Activated naive CD8-positive, alpha-beta T cell treated with anti-CD3 and anti-CD28 coated beads for 36 hours (primary cell): ENCODE measurements at places on chromosomes 7 and 10.

DNA sequence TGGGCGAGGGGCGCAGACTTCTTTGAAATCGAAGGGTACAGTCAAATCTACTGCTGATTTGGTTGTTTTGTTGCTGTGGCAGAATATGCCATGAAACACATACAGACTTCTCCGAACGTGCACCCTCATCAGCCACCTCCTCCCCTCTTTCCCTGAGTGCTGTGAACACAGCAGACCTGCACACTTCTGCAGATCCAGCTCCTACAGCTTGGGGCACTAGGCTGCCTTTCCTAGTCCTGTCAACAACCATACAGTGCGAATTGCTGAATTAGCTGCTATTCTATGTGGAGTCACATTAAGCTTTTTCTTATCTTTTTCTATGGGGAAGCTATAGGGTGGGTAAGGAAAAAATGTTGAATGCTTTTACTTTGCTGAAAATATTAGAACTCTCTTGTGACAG is 57.5 kb downstream of the COL17A1 start:
- no peak for DNase-seq

GRCh38 chr7:94178230-94178629 is 174.1 kb upstream of the BET1 start:
- peak; percentile 23 for DNase-seq

- no peak for DNase-seq
Measured at GRCh38 chr10:89469517-89469916, 55.1 kb downstream of the IFIT5 start.

DNA sequence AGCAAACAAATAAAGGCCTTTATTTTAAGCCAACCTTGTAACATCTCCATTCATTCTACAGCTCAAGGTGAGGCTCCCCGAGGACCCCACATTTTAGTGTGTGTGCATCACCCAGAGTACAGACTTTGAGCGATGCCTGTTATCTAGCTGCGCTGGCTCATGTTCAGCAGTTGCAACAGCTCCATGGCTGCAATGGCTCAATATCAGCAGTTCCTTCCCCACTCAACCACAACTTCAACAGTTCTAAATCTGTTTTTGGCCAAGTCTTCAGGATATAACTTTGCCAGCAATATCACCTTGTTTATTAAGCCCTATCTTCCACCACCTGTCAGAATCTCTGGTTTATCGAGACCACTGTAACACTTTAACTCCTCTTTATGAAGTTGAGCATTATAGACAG is 95.8 kb downstream of the WNT2 start:
- DNase-seq = no peak

DNA sequence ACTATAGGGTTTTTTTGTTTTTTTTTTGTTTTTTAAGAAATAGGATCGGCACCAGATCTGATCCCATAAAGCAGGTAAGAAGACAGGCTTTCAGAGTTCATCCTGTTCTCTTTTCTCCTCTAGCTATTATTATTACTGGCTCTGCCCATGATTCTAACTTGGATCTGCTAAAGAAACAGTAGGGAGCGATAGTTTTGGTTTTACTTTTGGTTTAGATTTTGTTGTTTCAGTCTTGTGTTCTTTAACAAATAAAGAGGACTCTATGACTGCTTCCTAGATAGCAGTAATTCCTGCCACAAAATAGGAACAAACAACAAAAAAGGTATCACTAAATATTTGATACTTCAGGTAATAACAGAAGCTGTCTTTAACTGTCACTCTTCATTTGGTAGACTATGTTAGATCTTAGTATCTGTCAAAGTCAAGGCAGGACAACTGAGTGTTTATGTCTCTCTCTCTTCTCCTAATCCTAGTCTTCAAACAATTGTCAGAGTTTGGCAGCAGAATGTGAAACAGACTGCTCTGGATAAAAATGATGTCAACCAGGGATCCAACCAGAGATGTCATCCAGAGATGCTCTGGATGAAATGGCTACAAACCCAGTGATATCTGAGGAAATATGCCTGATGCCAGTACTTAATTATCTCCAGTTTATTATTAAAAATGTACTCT is 99.8 kb downstream of the KMT2C start:
- no peak for DNase-seq

DNA sequence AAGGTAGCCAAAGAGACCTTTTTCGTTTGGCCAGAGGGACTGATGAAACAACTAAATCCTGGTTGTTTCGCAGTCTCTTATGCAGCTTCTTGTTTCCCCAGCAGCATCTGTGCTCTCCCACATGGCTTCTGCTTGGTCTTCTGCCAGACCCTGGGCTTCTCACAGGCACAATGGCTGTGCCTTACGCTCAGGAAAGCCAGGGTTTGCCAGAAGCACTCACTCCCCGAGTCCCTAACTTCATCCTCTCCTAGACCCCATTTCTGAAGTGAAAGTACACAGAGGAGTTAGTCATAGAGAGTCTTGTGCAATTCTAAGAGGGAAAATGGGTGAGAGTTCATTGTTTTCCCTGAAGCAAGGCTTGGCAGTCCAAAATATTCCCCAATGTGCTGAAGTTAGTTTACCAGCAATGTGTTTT is 121.7 kb downstream of the EVX1 start:
- DNase-seq = no peak

DNA sequence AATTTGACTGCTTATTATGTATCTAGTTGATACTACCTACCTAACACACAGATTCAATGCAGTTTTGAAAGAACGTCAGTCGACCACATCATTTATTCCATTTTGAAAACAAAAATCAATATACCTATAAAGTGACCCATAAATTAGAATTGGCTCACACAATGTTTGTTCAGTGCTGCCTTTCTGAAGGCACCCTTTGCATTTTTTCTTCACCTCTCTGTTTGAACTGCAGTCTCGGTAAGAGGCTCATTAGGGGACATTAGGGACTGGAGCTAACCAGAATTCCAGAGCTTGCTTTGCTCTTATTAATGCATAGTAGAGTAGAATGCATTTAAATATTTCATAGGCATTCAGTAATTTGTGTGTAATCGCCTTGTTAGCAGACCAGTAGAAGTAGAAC is 234.1 kb downstream of the FOXP2 start:
- no peak for DNase-seq

DNA sequence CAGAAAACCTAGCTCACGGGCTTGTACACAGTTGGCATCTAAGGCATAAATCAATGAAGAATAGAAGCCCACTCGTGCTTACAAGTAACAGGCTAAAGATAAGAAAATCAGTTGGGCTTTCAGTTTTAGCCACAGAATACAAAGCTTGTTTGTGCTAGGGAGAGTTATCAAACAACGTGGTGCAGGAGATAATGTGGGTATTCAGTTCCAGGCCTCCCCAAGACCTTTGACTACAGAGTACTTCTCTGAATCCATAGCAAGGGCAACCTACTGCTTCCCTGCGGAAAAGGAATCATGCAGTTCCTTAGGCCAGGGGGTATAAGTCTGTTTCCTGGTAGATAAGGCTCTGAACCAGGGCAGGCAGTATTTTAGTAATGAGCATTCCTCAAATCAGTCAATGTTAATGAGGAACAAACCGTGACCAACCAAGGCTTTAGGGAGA is 219.5 kb upstream of the CSTF2T start:
- no peak for DNase-seq
